Stimulated activated CD4-positive, alpha-beta T cell treated with anti-CD3 and anti-CD28 coated beads, Interleukin-2, amount 100 ng/mL, for 48 hours (primary cell): ENCODE measurements at places on chromosomes 13 and 19.

DNA sequence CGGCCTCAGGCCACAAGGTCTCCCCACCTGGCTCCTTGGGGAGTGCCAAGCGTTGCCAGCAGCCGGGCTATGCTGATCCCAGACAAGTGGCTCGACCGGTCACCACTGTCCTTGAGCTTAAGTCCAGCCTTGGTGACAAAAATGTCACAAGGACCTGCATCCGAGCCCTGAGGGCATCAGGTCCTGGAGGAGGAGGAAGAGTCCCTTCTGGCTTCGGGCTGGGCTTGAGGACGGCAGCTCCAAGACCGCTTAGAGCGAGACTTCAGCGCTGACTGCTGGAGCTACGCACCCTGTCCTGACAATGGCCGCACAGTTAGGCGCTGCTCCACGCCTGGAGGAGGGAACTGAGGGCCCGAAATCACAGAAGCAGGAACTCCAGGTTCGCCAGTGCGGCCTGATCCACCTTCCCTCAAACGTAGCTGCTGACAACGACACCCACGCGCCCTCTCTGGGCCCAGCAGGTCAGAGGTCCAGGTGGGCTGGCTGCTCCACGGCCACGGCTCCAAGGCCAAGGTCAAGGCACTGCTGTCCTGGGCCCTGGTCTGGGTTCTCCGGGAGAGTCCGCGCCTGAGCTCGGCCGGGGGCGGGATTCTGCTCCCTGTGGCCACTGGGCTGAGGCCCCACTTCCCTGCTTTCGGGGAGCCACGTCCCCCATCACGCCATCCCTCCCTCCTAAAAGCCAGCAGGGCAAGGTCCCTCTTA, 7.0 kb downstream of the SBNO2 start:
- no peak for DNase-seq

- no peak for DNase-seq
These were observed 78.0 kb downstream of the ATP11A start for GRCh38 chr13:112767506-112768471.

- DNase-seq = no peak
These were observed 68.3 kb upstream of the MCF2L start for GRCh38 chr13:112900691-112901091.

DNA sequence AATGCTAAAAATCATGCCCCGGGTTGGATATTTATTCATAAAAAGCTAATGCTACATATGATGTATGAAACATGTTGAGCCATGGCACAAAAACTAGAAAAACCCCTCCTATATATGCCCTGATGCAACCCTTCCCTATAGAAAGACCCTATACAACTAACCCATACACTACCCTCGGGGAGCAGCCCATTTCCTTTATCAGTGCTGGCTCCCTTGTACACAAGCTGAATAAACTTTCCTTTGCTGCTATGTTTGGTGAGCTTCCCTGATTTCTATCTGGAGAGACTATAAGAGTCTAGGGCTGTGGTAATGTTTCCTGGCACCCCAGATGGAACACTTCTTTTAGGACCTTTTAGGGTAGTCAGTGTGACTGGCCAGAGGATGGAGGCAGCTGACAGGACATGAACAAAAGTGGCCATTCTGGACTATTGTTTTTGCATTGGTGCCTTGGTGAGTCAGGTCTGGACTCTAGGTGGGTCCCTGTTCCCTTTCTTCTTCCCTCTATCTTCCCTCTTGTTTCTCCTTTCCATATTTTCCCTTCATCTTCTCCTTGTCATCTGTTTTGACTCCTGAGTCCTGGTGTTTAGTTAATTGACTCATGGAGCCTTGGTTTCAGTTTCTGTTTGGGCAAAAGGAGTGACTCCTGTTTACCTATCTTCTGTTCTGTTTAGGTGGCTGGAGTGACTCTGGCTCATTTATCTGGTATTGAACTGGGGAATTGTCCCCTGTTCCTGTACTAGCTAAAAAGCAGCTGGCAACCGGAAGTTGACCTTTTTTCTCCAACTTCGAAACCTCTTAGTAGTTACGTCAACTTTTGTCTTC, 1321.8 kb upstream of the PCDH9 start:
- DNase-seq = no peak

- no peak for DNase-seq
These were observed 711.4 kb downstream of the DIAPH3 start for GRCh38 chr13:59452189-59452890.

- DNase-seq = no peak
These were observed 64.9 kb downstream of the DNAJC3 start for GRCh38 chr13:95741584-95742563.

DNA sequence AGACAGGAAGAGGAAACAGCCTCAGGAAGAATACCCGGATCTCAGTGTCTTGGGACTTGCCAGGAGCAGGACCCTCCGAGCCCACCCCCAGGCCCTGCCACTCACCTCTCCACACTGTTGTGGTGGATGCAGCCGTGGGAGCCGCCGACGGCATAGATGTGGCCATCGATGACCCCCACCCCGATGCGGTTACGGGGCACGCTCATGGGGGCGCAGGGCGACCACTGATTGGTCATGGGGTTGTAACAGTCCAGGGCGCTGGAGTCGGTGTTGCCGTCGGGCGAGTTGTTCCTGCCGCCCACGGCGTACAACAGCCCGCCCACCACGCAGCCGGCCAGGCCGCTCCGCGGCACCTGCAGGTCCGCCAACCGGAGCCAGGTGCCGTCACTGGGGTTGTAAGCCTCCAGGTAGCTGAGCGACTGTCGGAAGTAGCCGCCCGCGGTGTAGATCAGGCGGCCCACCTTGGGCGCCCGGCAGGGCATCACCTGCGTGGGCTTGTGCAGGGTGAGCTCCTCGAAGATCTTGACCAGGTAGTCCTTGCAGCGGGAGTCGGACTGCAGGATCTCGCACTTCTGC, 11.6 kb downstream of the KEAP1 start:
- DNase-seq = no peak

DNA sequence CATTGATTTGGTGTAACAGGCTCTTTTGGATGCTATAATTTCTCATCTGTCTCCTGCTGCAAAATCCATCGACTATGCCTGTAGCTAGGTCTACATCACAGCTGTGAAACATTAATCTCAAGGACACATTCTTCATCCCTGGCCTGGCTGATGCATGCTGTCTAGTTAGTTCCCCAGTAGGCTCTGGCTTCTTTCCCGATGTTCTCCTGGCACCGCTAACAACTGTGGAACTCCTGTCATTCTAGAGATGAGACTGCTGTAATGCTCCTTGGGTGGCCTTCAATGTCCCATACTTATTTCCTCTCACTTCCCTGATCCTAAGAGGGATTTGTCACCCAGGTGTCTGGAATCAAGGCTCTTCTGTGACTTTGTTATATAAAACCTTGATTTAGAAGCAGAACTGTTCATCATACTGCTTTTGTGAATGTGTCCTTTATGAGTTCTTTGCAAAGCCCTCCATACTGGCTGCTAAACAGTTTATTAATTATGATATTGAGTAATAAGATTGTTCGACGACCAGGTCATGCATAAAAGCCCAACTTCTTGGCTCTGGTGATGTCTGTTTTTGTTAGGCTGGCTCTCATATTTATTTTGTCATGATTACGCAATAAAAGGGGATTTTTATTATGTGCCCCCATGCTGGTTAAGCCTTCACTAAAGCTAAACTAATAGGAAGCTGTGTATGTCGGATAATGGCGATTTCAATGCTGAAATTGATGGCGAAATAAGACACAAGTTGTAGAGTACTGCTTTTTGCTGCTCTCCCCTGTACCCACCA, 227.5 kb downstream of the DCT start:
- no peak for DNase-seq

DNA sequence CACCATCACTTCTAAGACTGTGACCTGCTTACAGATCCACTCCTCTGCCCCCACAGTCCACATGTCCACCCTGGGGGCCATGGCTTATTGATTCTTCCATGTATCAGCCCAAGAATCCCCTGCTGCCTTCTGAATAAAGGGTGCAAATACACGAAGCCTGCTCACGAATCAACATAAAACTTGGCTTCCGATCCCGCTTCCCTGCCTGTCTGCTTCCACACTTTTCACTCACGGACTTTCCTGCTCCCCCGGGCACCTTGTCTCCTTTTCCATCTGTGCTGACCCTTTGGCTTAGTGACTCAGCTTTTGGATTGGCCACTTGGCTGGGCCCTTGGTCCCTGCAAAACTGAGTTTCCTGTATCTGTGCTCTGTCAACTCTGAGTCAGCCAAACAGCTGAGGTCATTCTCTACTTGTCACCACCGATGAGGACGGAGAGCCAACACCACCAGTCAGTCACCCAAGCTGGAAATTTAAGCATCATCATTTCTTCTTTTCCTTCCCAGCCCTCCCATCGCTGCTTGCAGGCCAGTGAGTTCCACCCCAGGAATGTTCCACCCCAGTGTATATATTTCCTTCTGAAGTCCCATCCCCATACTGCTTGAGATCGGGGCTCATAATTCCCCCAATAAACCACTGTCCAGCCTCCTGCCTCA, 11.4 kb upstream of the USP12 start:
- no peak for DNase-seq

GRCh38 chr19:13029893-13030292, 34.6 kb downstream of the NFIX start:
- DNase-seq = no peak

GRCh38 chr19:15304140-15304705, 28.1 kb downstream of the BRD4 start:
- DNase-seq = peak; percentile 20

- DNase-seq = no peak
These were observed 25.3 kb downstream of the NAXD start for GRCh38 chr13:110640591-110641029.

DNA sequence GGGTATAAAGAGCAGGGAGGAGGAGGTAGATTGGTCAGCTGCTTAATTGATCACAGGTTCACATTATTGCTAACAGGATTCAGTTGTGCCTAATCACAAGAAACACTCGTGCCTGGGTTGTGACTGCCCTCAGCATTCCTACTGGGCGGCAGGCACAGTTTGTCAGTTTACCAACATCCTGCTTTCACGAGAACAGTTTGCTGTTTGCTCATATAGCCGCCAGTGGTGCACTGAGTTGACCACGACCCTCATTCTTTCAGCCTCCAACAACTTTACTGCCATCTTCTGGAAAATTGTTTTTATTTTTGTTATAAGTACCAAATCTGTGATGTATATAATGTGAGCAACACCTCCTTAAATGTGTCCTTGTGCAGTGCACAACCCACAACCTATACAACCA, 16.2 kb upstream of the IFT88 start:
- no peak for DNase-seq

DNA sequence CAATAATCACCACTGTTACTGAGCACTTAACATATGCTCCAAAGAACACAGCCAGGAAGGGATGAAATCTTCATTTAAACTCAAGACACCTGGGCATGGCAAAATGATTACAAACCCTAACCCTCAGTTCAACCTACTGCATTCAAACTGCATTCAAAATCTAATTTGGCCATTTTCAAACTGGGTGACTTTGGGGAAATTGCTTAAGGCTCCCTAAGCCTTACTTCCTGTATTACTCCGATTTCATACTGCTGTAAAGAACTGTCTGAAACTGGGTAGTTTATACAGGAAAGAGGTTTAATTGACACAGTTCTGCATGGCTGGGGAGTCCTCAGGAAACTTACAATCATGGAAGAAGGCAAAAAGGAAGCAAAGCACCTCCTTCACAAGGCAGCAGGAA, 50.4 kb downstream of the CBY2 start:
- DNase-seq = no peak

- DNase-seq = no peak
These were observed 202.3 kb upstream of the KLHL1 start for GRCh38 chr13:70310396-70311119.

DNA sequence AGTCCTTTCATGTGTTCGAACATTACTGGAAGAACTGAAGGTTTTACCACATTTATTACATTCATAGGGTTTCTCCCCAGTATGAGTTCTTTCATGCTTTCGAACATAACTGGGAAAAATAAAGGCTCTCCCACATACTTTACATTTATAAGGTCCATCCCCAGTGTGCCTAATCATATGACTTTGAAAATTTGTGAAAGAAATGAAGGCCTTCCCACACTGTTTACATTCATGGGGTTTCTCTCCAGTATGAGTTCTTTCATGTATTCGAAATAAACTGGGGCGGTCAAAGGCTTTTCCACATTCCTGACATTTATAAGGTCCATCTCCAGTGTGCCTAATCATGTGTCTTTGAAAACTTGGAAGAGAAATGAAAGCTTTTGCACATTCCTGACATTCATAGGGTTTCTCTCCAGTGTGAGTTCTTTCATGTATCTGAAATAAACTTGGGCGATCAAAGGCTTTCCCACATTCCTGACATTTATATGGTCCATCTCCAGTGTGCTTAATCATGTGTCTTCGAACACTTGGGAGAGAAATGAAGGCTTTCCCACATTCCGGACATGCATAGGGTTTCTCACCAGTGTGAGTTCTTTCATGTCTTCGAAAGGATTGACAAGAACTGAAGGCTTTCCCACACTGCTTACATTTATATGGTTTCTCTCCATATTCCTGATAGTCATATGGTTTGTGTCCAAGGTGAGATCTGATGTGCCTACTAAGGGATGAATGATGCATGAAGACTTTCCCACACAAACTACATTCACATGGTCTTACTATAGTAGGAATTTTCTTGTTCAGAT, 24.0 kb downstream of the ZNF564 start:
- no peak for DNase-seq

DNA sequence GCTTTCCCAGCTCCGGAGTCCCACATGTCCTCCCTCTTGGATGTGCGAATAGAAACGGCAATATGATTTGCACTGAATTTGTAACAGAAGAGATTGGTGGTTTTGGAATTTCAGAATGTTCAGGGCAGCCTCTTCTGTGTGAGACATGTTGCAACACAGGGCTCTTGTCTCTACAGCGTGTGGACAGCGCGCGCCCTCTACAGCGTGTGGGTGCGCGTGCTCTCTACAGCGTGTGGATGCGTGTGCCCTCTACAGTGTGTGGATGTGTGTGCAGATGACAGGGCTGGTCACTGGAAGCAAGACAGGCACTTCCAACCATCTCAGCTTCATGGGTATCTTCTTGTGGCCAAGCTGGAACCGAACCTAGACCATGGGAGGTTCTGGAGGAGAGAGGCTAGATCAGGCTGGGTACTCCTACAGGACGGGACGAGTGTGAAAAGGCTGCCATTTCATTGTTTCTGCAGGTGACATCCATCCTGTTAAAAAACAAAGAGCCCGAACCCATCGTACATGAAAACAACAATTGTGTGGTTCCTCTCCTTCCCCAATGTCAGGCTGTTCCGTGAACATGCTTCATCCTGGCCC, 78.4 kb downstream of the TEX29 start:
- DNase-seq = no peak

GRCh38 chr13:86318450-86318849, 519.2 kb upstream of the SLITRK6 start:
- DNase-seq = no peak

DNA sequence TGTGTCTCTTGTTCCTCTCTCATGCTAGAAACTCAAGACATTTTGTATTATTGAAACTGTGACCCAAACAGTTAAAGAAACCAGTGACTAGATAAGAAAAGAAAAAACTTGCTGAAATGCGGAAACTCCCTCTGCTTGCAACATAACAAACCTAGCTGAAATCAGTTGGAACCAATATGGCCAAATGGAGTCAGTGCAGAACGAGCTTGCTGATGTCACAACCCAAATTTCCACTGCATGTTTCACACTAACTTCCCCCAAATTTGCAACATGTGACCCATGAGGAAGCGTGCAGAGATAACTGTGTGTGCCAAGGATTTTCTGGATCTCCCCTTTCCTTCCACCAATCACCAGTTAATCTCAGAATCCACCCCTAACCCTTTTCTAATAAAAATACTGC, 208.0 kb downstream of the DLEU7 start:
- DNase-seq = no peak

GRCh38 chr19:10552510-10553053, 8.9 kb downstream of the ATG4D start:
- no peak for DNase-seq
